ENCODE measurements at places on chromosomes 2 and 18. TPM values are rescaled to one million over a fixed set of nuclear protein-coding genes. Genes with fewer than 3 reads are reported as not detected.

Gene TEKT4
- total RNA-seq: 0.26 TPM

Gene SETBP1
- 0.23 TPM for total RNA-seq

Gene IL1R2
- 0.15 TPM for total RNA-seq

Gene SLC9A4
- not detected for total RNA-seq

Gene MYO3B
- total RNA-seq: 0.05 TPM

Gene CD207
- not detected for total RNA-seq

Gene ADD2
- total RNA-seq: 0.26 TPM

Gene STRADB
- 33.4 TPM for total RNA-seq

Gene TTC27
- total RNA-seq: 24.7 TPM

Gene IL37
- total RNA-seq: not detected

Gene ALPI
- total RNA-seq: not detected

Gene PJVK
- 3.7 TPM for total RNA-seq

Gene STEAP3
- total RNA-seq: 44.8 TPM

Gene NPHP1
- total RNA-seq: 7.2 TPM

Gene PLCL1
- not detected for total RNA-seq

Gene NT5DC4
- not detected for total RNA-seq

Gene TPRKB
- 38.5 TPM for total RNA-seq

Gene DCC
- not detected for total RNA-seq

Gene C2orf80
- not detected for total RNA-seq

Gene PID1
- 2.9 TPM for total RNA-seq

Gene LYPD6
- 0.31 TPM for total RNA-seq

Gene RALBP1
- total RNA-seq: 70.0 TPM

Gene LIMS3
- 2.6 TPM for total RNA-seq

Gene RASGRP3
- total RNA-seq: 2.6 TPM

Gene CABLES1
- 66.4 TPM for total RNA-seq

Gene MEP1B
- 0.28 TPM for total RNA-seq

Gene TTLL4
- 45.6 TPM for total RNA-seq

Gene SERPINB2
- total RNA-seq: not detected
